ENCODE measurements at places on chromosomes 3 and 15.

DNA sequence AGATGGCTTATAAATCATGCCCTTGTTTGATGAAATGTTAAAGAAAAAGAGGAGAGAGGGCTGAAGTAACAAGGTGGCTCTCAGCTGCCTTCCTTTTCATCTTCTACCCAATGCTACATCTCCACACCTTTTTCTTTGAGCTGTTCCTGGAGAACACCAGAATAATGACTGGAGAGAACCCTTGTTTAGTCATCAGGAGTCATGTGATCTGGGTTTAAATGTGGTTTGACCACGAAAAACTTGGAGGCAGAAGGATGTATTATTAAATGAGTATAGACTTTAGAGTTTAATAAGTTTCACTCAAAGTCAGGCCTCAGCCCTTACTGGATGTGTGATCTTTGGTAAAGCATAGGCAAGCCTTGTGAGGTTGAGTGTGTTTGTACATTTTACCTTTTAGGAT is 230.3 kb upstream of the TBL1XR1 start:
- no peak for DNase-seq

DNA sequence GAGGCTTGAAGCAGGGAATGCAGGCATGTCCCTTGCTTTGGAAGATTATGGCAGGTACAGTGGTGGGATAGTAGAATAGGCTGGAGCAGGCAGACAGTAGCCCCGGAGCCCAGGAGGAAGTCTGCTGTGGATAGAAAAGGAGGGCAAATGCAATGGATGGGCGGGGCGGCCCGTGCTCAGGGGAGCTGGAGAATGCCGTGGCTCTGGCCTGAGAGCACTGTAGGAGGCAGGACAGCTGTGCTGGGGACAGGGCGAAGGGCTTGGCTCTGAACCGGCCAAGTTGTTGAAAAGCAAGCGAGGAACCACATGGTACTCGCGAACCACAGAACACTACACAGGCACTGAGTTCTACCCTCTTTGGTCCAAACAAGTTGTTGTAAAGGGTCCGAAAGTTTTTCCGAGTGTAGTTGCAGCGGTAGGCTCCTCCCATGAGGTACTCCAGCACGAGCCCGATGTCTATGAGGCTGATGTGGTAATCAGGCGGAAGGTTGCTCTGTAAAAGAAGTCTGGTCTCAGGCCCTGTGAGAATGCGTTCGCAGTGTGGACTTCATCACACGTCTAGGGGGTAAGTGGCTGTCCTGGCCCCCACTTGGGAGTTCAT is 54.7 kb downstream of the TRPM1 start:
- no peak for DNase-seq

GRCh38 chr15:99169769-99170311 is 65.0 kb downstream of the SYNM start:
- no peak for DNase-seq

- DNase-seq = no peak
Observed at GRCh38 chr3:41026394-41027177, 172.7 kb upstream of the CTNNB1 start.

GRCh38 chr15:58282060-58282708 is 144.0 kb downstream of the AQP9 start:
- no peak for DNase-seq

All from stimulated activated CD4-positive, alpha-beta T cell treated with anti-CD3 and anti-CD28 coated beads, Interleukin-15, amount 100 ng/mL, for 1 hour (primary cell).